ENCODE measurements at places on chromosomes 2 and 18.

GRCh38 chr18:63099091-63099840, 220.3 kb downstream of the BCL2 start:
- DNase-seq = no peak

DNA sequence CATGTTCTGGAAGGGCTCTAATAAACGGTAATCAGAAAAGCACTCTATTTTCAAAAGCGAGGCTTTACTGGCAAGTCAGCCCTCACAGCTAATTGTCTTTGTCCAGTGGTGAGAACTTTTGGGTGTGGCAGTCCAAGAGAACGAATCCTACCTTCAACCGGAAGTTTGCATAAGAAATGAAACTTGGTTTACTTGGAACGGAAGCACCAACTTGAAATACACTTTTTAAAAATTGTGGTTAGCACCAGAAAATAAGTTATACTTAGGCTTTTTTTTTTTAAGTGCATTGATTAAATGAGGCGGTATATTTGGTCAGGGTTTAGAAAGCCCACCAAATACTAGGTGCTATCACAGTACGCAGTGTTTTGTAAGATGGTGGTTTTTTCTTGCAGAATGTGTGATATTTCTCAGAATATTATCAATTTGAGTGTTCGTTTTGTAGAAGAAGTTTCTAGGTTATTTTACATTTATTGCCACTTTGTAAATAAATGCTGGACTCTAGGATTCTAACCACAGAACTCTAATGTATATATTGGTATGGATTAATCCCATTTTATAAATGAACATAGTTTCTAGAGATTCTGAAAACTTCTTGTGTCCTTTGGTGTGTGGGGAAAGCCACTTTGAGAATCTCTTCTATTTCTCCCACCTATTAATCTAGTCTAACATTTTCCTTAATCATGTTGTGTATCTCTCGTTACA, 1.2 kb downstream of the MYL12A start:
- no peak for DNase-seq

DNA sequence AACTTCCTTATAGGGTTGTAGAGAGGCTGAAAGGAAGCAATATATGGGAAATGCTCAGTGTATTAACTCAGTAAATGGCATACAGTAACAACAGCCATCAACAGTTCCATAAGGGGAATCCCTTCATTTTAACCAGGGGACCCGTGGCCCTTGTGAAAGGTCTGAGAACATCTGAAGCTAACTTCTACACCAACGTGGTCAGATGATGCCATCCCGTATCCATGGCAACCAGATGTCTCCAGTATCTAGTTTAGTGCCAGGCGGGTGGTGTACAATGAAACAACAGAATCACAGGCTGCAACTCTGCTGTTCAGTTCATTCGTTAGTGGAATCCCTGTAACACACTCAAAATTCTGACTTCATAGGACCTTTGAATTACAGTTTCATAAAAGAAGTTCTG, 162.3 kb downstream of the TGIF1 start:
- no peak for DNase-seq

GRCh38 chr18:69444221-69444620, 43.5 kb downstream of the DOK6 start:
- no peak for DNase-seq

DNA sequence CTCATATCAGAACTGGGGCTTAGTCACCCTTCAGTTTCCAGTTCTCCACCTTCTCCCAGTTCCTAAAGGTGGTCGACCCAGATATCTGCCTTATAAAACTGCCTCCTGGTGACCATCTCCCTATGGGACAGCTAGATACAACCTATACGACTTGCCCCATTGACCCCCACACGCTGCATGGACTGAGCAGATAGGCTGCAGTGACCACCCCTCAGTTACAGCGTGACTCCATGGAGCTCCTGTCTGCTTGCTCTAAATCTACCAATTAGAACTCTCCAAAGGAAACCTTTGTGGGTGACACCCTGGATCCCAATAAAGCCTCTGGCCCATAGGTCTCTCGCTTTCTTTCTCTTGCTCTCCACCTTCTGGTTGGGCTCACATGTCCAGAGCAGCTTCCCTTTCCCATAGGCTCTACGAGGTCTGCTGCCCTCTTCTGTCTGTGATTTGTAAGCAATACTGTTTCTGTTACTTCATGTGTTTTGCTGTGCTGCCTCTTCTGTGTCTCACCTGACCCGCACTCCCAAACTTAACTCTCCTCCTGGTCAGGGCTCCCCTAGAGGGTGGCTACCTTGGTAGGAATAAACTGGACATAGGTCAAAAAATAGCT, 971.3 kb upstream of the FAM98A start:
- DNase-seq = no peak

- no peak for DNase-seq
Measured at GRCh38 chr18:4242431-4243161, 212.5 kb downstream of the DLGAP1 start.

DNA sequence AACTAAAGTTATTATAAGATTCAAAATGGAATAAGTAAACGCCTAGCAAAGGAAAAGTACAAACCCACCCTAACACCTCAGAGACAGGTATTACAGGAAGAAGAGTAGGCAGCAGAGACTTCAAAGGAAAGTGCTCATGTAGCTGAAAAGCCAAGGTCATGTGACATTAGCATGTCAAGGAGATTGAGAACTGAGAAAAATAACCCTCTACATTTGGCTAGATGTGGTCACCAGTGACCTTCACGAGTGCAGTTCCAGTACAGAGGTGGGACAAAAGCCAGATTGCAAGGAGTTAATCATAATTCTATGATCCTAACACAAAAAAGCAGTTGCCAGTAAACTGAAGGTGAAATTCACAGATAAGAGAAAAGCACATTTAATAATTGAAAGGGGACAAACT, 252.7 kb downstream of the ZEB2 start:
- DNase-seq = no peak

GRCh38 chr2:10204326-10205161, 82.0 kb downstream of the RRM2 start:
- DNase-seq = no peak

Data from stimulated activated CD4-positive, alpha-beta T cell treated with anti-CD3 and anti-CD28 coated beads, TNF-alpha, amount 100 ng/mL, for 48 hours (primary cell).